ENCODE measurements at places on chromosomes 2 and 18. TPM values are rescaled to one million over a fixed set of nuclear protein-coding genes. Genes with fewer than 3 reads are reported as not detected.
A peak's percentile ranks its signal among the peaks of the same experiment; 100 is the strongest.

Gene RNASEH1
- total RNA-seq: 23.5 TPM

GRCh38 chr2:14364471-14364870 is 268.0 kb upstream of the LRATD1 start:
- DNase-seq: no peak

Gene MLPH
- 33.8 TPM for total RNA-seq

- peak; percentile 62 for DNase-seq
These were observed 6.5 kb upstream of the CAPN10 start for GRCh38 chr2:240579771-240580614.

GRCh38 chr18:25243257-25243656 is 108.7 kb downstream of the ZNF521 start:
- no peak for DNase-seq

DNA sequence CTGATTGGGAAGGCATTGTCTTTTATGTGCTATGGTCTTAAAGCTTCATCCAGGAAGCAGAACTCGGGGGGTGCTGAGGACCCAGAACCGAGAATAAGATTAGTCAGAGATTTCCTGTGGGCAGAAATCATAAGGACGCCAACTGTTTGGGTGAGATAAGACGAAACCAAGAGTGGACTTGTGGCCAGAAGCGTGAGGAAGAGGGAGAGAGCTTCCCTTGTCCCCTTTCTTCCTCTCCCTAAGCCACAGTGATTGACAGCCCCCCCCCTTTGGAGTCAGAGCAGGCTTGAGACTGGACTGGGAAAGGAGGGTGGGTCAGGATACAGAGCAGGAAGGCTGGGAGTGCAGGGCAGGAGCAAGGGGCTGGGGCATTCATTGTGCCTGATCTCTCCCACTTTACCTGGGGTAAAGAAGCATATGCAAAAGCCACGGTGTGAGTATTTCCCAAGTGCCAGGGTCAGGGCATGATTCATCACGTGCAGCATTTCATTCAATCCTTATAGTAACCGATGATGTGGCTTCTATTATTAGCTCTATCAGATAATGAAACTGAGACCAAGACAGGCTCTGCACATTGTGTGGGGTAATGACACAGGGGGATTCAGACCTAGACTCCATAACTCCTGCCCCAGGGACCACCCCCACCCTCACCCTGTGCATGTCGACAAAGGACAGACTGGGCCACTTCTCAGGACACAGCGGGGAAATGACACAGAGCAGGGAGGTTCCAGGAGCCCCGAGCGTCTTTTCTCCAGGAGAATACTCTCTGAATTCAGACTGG is 3.0 kb upstream of the IL1RN start:
- DNase-seq: no peak

- DNase-seq: no peak
These were observed 3.1 kb downstream of the CCT7 start for GRCh38 chr2:73237168-73237567.

Data from Caki2 (cell line).